ENCODE measurements at places on chromosomes 5 and 9.
A peak's percentile ranks its signal among the peaks of the same experiment; 100 is the strongest.

DNA sequence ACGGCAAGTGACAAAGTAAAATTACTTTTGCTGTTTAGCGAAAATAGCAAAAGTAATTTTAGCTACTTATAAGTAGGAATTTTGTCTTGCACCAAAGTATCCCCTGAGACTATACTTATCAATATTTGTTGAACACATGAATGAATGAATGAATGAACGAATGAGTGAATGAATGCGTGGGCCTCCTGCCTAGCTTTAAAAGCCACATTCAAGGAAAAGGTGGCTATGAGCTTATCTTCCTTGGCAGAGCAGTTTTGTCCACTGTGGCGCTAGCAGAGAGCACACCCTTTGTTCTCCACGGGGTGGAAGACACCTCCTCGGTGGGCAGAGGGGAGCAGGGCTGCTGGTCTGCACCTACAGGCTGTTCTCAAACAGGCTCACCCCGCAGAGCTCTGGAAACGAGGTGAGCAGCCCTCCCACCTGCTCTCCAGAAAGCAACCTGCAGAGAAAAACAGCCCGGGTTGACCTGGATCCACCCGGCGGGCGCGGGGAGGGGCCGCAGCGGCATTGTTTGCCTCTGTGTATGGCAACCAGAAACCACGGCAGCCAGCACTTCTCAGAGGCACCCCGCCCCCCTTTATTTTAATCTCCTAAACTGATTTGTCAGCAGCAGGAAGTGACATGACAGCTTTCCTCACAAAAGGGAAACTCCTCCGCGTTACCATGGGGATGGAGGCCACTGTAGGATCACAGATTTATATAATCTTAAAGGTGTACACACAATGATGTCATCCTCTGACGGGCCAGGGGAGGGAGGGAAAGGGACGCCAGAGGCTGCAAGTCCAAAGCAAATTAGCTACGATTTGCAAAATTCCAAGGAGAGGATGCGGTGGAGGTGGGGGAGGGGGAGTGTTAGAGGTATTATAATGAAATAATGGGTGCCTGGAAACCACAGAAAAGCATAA, 5.9 kb downstream of the DUSP1 start:
- peak; percentile 93 for DNase-seq

DNA sequence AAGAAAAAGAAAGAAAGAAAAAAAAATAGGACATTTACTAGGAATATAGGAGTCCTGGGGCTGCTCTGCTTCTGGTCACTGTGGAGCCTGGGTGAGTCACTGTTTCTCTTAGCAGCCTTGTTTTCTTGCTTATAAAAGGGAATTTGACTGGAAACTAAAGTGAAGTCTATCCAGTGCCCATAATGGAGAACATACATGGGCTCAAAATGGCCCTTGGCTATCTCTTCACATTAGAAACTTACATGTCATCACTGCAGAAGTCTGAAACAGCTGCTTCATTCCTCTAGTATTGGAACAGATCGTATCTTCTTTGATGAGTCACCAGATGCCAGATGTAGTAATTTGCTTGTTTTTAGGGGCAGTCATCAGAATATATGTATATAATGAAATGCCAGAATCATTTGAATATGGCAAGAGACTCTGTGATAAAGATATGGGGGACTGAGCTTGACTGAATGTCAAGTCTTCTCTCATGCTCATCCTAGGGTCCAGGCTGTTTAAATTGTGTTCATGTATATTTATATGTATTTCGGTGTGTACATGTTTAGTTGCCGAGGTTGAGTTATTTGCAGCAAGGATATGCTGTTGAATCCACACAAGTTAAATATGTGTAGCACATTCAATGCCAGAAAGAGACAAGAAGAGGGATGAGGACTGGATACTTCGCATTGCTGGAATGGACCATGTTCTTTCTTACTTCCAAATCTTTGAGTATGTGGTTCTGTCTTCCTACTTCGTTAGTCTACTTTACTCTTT, 56.7 kb downstream of the SGCD start:
- no peak for DNase-seq

DNA sequence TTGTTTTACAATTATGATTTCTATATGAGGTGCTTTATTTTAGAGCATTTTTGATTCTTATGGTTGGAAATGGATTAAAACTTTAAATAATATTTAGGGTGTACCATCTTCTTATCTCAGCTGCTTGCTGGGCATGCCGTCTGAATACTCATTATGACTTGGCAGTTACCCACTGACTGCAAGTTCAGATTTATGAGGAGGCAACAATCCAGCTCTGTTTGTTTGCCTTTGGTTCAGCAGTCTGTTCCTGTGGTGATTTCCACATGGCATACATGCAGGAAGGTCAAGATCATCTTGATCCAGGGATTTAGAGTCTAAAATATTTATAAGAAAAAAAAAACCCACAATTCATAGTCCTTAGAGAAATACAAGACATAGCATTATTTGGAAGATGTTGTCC, 1254.5 kb upstream of the NUDT12 start:
- DNase-seq = no peak

DNA sequence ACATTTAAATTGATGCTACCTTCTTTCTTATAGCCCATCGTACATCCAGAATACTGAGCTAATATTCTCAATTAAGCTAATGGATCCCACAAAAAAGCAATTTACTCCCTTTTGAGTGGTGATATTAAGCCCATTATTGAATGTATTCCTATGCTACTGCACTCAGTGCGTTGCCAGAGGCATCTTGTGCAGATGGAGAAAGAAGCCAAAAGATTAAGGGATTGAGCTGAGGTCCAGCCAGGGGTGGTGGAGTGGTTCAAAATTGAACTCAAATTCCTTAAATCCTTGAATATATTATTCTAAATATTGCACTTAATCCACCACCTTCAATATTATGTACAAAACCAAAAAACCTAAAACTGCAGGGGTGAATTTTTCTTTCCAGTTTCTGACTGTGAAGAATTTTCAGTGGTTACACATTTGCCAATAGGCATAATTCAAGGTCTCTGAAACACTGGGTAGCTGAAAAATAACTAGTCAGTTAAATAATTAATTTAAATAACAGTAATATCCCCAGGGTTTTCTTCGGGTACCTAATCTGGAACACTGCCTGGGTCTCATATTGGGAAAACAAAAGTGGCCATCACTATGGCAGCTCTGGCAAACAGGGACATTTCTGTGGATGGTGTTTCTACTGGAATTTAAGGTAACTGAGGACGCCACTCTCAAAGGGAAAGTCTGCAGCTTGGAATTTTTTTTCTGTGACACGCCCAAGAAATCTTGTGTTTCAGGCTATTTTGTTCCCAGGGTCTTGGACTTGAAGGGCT, 6.2 kb upstream of the LIFR start:
- DNase-seq = no peak

DNA sequence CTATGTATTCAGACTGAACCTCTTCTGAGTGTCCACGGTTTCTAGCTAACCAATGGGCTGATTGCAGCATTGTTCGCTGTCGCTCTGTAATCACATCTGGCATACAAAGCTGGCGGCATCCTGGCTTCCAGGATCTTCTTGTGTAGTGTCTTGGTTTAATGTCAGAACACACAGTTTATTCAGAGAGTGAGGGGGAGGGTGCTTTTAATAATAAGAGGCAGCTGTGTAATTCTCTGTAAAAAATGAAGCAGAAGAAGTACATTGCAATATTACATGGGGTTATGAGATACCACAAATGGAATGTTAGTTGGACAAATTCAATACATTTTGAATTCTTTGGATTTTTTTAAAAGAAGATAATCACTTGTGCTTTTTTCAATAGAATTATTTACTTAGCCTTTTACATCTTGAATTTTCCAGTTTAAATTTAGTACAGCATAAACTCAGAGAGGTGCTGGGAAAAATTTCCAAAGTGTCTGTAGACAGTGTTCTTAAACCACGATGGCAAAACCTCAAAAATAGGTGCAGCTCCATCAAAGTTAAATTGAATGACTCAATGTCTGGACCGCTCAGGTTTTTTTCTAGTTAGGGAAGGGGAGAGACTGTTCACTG, 206.0 kb downstream of the PCSK1 start:
- peak; percentile 54 for DNase-seq

DNA sequence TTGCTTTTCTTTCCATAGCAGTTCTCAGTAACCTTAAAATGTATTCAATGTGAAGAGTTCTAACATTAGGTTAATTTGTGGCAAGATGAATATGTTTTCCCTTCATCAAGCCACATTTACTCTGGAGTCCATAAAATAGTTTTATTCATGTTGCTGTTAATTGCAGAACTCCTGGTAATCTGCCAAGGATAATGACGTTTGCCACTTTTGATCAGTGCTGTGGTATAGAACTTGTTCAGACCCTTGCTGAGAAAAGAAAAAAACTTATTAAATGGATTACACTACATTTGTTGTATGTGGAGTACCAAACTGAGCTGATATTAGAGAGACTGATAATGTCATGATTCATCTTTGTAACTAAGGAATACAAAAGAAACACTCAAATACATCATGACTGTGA, 212.4 kb upstream of the DMAC1 start:
- DNase-seq = no peak

- DNase-seq = no peak
Observed at GRCh38 chr5:147832541-147832940, 1.1 kb upstream of the SPINK1 start.

DNA sequence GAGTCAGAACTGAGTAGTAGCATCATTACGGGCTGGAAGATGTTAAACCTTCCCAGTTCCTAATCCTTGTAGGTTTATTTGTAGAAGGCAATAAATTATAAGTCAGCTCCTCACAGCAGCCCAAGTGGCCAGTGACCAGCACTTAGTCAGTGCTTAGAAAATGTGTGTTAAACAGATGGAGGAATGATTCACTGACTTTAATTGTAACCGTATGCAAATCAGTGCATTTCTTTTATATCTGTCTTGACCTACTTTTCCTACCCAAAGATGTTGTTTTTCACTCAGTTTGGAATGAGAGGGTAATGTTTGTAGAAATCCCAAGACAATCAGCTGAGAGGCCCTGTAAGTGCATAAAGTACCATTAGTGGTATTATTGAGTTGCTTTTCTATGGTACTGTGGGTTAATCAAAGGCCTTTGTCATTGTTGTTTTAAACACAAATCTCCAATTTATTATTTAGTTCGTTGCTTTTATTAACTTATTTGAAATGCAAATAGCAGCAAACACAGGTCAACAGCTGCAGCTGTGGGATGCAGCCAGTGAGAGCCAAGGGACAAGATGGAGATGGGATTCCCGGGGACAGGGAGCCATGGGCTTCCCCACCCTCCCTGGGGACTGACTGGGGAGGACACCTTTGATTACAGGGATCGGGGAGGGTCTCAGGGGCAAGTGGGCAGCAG, 49.8 kb downstream of the MAP1B start:
- no peak for DNase-seq

DNA sequence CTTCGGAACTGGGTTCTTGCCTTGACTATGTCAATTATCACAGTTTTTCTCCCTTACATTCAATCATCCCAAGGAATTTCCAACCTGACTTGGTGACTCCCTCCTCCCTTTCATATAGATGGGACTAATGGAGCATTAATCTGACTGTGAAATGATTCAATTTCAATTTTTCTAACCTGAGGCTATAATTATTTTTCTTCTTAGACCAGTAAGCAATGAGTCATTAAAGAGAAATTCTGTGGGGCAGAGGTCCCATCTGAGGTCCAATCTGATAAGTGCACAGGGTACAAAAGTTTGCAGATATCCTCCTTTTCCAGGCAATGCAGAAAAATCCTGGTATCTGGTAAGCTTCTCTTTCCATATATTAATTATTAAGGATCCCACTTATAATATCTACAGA, 18.9 kb downstream of the PDE4D start:
- peak; percentile 48 for DNase-seq

- no peak for DNase-seq
Observed at GRCh38 chr9:130185490-130186031, 13.4 kb downstream of the NCS1 start.

- DNase-seq = no peak
Observed at GRCh38 chr5:126801992-126802294, 25.0 kb downstream of the LMNB1 start.

DNA sequence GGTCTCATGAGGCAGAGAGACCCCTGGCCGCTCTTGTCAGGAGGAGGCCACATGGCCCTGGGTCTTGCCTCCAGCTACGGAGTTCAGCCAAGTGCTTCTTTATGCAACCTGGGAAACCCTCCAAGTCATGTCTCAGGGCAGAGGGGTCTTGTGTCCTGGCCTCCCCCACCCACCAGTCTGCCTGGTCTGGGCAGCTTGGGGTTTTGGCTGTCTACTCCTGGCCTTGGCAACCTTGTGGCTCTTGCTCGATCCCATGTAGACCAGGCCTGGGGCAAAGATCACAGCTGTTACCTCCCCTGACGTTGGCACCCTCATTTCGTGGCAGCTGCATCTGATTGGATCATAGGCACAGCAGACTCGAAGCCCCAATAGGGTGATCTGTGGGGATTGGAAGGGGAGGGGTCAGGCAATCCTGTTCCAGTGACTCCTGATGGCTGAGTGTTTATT, 28.4 kb downstream of the JADE2 start:
- no peak for DNase-seq

DNA sequence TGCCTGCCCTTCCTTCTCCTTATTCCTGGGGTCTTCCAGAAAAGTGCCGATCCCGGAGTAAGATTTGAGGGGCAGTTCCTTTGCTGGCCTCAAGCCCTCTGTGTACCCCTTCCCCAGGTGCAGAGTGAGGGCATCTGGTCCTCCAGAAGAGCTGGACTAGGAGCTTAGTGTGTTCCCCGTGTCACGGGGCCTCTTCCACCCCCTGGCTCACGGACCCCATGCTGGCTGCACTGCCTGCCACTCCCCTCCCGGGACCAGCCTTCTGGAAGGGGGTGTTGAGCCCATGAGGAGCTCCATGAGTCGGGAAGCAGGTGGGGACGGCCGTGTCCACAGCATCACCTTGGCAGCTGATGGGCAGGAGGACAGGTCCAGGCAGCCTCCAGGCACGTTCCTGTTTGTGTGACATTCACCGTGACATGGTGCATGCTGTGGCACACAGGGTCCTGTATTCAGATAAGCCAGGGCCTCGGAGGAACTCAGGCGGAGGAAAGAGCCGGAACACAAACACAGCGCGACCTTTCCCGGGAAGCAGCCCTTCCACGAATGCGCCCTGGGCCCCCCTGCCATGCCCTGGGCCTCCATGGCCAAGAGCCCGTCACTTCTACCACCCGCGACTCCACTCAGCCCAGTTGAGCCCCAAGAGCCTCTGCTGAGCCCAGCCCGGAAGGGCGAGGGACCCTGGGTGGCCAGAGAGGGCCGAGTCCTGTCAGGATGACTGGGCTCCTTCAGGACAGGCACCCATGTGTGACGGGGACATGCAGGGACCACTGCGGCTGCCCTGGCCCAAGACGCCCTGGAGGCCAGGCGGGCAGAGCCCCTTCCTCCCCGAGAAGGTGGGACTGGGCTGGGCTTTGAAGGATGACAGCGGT, 5.9 kb upstream of the LCN1 start:
- no peak for DNase-seq

- DNase-seq = no peak
Observed at GRCh38 chr5:79378510-79379186, 135.3 kb downstream of the HOMER1 start.

GRCh38 chr9:18795947-18796671, 236.9 kb downstream of the SAXO1 start:
- no peak for DNase-seq

GRCh38 chr5:116371431-116371830, 203.2 kb downstream of the SEMA6A start:
- no peak for DNase-seq

Measured in HTR-8/SVneo (cell line).